H7 (cell line): ENCODE measurements at places on chromosomes 4 and X. TPM values are rescaled to one million over a fixed set of nuclear protein-coding genes. Genes with fewer than 3 reads are reported as not detected.

KLKB1 gene
- 11.8 and 16.3 TPM in 2 replicates for total RNA-seq

ZNF827 gene
- 6.2 and 12.4 TPM in 2 replicates for total RNA-seq

CSAG3 gene
- 0.52 TPM in 1 of 2 replicates, not detected in the other for total RNA-seq

FAM47A gene
- total RNA-seq: not detected in 2 replicates

GJB1 gene
- total RNA-seq: 0.10 TPM in 1 of 2 replicates, not detected in the other

CFAP47 gene
- total RNA-seq: 0.07 TPM in 1 of 2 replicates, not detected in the other

CT83 gene
- total RNA-seq: not detected in 2 replicates

XPNPEP2 gene
- 0.10 and 0.52 TPM in 2 replicates for total RNA-seq

COX18 gene
- 47.5 and 63.5 TPM in 2 replicates for total RNA-seq

GAGE12J gene
- total RNA-seq: not detected in 2 replicates

SMIM10L2A gene
- total RNA-seq: 7.0 and 11.5 TPM in 2 replicates

ITIH6 gene
- not detected in 2 replicates for total RNA-seq

SPP1 gene
- 88.2 and 98.0 TPM in 2 replicates for total RNA-seq

FAM149A gene
- total RNA-seq: 13.9 and 19.2 TPM in 2 replicates

AFM gene
- total RNA-seq: not detected in 2 replicates

NOX1 gene
- not detected in 2 replicates for total RNA-seq

SSX4B gene
- 0.26 TPM in 1 of 2 replicates, not detected in the other for total RNA-seq

CTAG1B gene
- total RNA-seq: not detected in 2 replicates

NUP62CL gene
- 1.9 and 6.3 TPM in 2 replicates for total RNA-seq

CXCL3 gene
- 0.14 and 0.37 TPM in 2 replicates for total RNA-seq

ALB gene
- 0.03 TPM in 1 of 2 replicates, not detected in the other for total RNA-seq

SLC9B1 gene
- not detected in 2 replicates for total RNA-seq

GCNA gene
- 0.55 and 1.1 TPM in 2 replicates for total RNA-seq

RAB9B gene
- 0.30 and 0.48 TPM in 2 replicates for total RNA-seq

CENPVL1 gene
- 1.3 and 1.4 TPM in 2 replicates for total RNA-seq

SFRP2 gene
- 140 and 170 TPM in 2 replicates for total RNA-seq

RTL5 gene
- 1.3 and 1.5 TPM in 2 replicates for total RNA-seq

ZNF157 gene
- 0.26 and 0.31 TPM in 2 replicates for total RNA-seq

NIPAL1 gene
- total RNA-seq: 1.7 and 2.5 TPM in 2 replicates

PF4V1 gene
- not detected in 2 replicates for total RNA-seq

TBC1D1 gene
- 102 and 132 TPM in 2 replicates for total RNA-seq

UGT2B11 gene
- not detected in 2 replicates for total RNA-seq

RPL34 gene
- 867 and 894 TPM in 2 replicates for total RNA-seq

GAB3 gene
- 0.22 and 0.45 TPM in 2 replicates for total RNA-seq

SLC38A5 gene
- 44.0 and 65.0 TPM in 2 replicates for total RNA-seq

HHIP gene
- total RNA-seq: 0.07 and 0.52 TPM in 2 replicates

ADAD1 gene
- not detected in 2 replicates for total RNA-seq

MTNR1A gene
- total RNA-seq: 0.33 and 0.76 TPM in 2 replicates

F9 gene
- not detected in 2 replicates for total RNA-seq

DNAAF6 gene
- total RNA-seq: not detected in 2 replicates

FAM236A gene
- not detected in 2 replicates for total RNA-seq

GPR173 gene
- total RNA-seq: 3.4 and 3.6 TPM in 2 replicates

FNIP2 gene
- 5.9 and 9.2 TPM in 2 replicates for total RNA-seq

SH3RF1 gene
- total RNA-seq: 4.2 and 4.6 TPM in 2 replicates

CDKL2 gene
- 0.18 and 0.28 TPM in 2 replicates for total RNA-seq

WFS1 gene
- total RNA-seq: 21.0 and 22.6 TPM in 2 replicates

DCAF12L1 gene
- total RNA-seq: 4.4 and 4.8 TPM in 2 replicates

PTCHD1 gene
- 4.3 and 5.7 TPM in 2 replicates for total RNA-seq

GPR78 gene
- total RNA-seq: 1.5 and 1.7 TPM in 2 replicates

NPNT gene
- 0.33 and 0.97 TPM in 2 replicates for total RNA-seq

MAGEA1 gene
- not detected in 2 replicates for total RNA-seq

RAPGEF2 gene
- 33.2 and 46.7 TPM in 2 replicates for total RNA-seq

TCP11X2 gene
- 0.07 and 0.35 TPM in 2 replicates for total RNA-seq

USP17L13 gene
- total RNA-seq: not detected in 2 replicates

PCDH11X gene
- total RNA-seq: 15.4 and 47.7 TPM in 2 replicates

NXF2B gene
- 0.11 and 0.45 TPM in 2 replicates for total RNA-seq

CNKSR2 gene
- 5.9 and 6.3 TPM in 2 replicates for total RNA-seq

PDE5A gene
- 17.2 and 24.4 TPM in 2 replicates for total RNA-seq
